ENCODE measurements at places on chromosomes 5 and 9.

GRCh38 chr9:134390537-134390936 lies 64.3 kb downstream of the RXRA start:
- no peak for DNase-seq

- no peak for DNase-seq
These were observed 627.1 kb upstream of the WWC1 start for GRCh38 chr5:167664222-167664804.

- DNase-seq = no peak
These were observed 292.4 kb downstream of the EFNA5 start for GRCh38 chr5:107378218-107378899.

GRCh38 chr5:138470322-138471051 lies 5.2 kb downstream of the EGR1 start:
- DNase-seq = peak; percentile 51

- DNase-seq = no peak
These were observed 954.7 kb upstream of the ARRDC3 start for GRCh38 chr5:92337772-92338234.

GRCh38 chr9:89421595-89421994 lies 76.3 kb downstream of the SEMA4D start:
- DNase-seq = no peak

DNA sequence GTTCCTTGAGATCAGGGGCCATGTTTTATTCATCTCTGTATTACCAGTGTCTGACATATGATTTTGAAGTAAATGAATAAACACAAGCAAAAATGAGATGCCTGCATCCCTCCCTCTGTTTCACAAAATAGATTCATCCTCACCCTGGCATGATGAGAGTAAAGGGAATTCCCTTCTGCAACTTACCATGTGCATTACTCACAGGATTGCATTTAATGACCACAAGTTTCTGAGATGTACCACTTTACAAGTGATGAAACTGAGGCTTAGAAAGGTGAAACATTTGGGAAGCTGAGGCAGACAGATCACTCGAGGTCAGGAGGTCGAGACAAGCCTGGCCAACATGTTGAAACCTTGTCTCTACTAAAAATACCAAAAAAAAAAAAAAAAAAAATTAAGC lies 74.2 kb upstream of the TNFSF8 start:
- DNase-seq = no peak

DNA sequence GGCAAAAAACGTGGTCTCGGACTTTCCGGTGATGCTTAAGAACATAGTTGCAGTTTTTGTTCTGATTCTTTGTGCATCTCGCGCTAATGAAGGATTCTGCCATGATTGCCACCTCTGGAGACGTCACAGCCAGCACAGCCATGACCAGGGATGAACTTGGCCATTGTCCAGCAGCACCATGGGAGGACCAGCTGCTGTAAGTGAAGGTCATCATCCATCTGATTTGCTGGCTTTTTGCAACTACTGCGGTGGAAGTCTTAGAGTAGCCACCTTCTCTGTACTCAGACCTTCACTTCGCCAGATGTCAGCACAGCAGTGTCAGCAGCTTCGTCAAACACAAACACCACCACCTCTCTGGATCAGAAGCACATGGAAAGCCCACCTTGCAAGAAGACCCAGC lies 45.7 kb downstream of the NSUN2 start:
- DNase-seq = no peak

GRCh38 chr5:153970496-153970895 lies 68.2 kb downstream of the FAM114A2 start:
- peak; percentile 51 for DNase-seq

DNA sequence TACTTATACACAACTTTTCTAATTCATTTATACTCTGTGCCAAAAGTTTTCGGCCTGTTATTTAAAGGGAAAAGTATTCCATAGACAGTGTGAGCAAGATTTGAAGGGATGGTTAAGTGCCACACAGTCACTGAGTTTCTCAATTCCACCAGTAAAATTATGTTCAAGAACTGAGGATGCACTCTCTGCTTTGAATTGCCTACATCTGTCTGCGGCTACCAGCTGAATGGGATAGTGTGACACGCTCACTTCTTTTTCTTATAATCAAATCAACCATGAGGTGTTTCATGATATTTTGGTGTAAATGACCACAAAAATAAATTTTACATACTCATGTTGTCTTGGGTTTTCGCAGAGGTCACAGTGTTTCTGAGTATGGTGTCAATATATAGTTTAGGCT lies 218.4 kb upstream of the TMEM161B start:
- DNase-seq = no peak

DNA sequence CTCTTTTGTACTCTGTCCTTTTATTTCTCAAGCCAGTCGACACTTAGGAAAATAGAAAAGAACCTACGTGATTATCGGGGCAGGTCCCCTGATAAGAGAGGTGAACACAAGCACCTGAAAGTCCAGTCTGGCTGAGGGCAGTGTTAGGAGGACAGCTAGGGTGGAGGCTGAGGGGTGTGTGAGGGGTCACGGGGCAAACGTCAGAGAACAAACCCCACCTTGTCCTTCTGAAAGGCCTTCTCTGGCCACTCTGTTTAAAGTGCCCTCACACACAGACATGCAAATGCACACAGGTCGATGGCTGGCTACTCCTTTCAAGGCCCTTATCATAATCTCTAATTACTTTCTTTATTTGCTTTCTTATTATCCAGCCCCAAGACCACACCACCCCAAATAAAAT lies 108.8 kb downstream of the ESM1 start:
- DNase-seq = no peak

DNA sequence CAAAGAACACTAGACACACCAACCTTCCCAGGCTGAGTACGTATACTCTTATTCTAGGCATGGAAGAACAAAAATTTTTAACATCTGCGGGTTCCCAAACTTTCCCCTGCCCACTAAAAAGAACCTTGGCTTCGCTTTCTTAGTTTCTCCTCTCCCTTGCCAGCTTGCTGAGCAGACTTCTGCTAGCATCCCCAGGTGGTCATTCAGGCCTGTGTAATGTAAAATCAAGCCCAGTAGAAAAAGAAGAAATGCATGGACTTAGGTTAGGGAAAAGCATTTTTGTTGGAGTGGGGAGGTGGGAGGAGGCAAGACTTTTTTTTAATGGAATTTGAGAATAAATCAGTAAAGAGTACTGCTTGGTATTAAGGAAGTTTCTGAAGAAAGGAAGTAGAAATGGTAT lies 331.0 kb upstream of the TLE4 start:
- no peak for DNase-seq

GRCh38 chr9:98811051-98811650 lies 3.7 kb downstream of the GALNT12 start:
- no peak for DNase-seq

GRCh38 chr9:5593904-5594303 lies 35.0 kb upstream of the RIC1 start:
- DNase-seq = no peak

DNA sequence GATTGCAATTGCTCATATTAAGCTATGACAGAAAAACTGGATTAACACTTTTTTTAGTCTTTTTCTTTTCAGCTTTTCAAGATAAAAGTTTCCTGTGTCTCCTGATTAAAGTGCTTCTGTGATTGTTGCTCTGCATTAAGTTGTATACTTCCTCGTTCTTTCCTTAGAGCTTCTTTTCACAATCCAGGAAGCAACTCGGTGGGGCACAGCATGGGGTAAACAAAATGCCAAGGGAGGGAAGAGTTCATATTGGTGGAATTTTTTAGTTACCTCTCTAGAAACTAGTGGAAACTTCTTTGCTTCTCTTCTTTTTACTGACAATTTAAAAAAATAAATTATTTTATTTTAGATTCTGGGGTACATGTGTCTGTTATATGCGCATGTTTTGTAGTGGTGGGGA lies 37.8 kb upstream of the ARRDC3 start:
- no peak for DNase-seq

DNA sequence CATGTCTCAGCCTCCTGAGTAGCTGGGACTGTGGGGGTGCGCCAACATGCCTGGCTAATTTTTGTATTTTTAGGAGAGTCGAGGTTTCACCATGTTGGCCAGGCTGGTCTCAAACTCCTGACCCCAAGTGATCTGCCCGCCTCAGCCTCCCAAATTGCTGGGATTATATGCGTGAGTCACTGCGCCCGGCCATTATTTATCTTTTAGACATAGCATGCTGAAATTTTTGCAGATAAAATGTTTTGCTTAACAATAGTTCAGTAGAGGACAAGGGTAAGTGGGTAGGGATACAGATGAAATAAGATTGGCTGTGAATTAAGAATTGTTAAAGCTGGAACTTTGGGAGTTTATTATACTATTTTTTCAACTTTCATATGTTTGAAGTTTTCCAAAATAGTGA lies 150.8 kb upstream of the GRHPR start:
- DNase-seq = no peak

- no peak for DNase-seq
These were observed 185.8 kb downstream of the PCSK1 start for GRCh38 chr5:96247097-96247701.

GRCh38 chr5:15501091-15501791 lies 1.3 kb downstream of the FBXL7 start:
- peak; percentile 86 for DNase-seq

DNA sequence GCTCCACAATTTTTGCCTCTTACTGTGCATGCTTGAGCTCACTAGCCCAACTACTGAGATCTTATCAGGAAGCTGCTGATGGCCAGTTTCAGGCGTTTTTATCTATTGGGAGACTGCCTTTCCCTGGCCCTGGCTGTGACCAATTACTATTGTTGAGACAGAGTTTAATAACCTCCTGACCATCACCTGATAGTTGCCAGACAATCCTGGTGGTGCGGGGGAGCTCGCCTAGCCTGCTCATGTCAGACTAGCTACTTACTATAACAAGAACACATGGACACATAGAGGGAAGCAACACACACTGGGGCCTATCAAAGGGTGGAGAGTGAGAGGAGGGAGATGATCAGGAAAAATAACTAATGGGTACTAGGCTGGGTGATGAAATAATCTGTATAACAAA lies 13.0 kb upstream of the OXCT1 start:
- no peak for DNase-seq

DNA sequence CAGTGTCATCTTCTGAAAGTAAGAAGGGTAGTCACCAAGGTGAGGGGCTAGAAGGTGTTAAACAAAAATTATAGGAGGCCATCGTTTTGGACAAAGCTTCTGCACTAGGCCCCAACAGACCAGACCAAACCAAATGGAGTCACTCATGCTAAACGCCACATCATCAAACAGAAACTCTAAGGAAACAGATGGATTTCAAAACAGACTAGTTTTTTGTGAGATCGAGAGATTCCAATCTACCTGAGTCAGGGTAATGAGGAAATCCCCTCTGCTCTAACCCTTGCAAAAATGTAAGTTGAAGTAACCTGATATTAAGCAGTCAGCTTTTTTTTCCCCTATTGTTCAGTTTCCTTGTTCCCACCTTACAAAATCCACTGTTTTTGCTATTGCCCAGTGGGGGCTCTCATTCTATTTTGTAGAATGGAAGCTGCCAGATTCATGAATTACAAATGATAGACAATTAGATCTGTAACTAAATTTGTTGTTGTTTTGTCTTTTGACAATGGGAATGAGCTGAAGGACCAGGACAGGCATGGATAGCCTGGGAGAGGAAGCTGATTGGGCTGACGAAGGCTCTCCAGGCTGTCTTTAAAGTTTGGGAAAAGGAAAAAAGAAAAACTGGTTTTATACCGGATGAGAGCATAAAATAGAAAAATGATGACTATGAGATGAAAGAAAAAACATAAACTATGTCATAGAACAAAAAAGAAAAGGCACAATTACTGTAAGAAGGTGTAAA lies 94.7 kb upstream of the ADAMTSL1 start:
- DNase-seq = peak; percentile 4

GRCh38 chr5:6582507-6583048 lies 50.3 kb downstream of the NSUN2 start:
- DNase-seq = no peak

DNA sequence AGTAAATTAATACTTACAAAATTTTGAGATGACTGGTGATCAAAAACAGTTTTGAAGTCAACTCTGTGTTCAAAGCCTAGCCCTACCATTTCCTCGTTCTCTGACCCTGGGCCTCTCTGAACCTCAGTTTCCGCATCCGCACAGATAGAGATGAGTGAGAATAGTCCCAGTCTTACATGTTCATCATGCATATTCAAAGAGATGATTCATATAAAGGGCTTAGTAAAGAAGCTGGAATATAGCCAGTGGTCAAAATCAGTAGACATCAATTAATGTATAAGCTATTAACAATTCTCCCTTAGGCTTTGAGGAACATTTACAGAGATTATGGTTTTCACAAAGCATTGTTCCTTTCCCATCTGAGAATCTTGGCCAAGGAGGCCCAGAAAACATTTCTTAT lies 250.6 kb downstream of the SPOCK1 start:
- no peak for DNase-seq

DNA sequence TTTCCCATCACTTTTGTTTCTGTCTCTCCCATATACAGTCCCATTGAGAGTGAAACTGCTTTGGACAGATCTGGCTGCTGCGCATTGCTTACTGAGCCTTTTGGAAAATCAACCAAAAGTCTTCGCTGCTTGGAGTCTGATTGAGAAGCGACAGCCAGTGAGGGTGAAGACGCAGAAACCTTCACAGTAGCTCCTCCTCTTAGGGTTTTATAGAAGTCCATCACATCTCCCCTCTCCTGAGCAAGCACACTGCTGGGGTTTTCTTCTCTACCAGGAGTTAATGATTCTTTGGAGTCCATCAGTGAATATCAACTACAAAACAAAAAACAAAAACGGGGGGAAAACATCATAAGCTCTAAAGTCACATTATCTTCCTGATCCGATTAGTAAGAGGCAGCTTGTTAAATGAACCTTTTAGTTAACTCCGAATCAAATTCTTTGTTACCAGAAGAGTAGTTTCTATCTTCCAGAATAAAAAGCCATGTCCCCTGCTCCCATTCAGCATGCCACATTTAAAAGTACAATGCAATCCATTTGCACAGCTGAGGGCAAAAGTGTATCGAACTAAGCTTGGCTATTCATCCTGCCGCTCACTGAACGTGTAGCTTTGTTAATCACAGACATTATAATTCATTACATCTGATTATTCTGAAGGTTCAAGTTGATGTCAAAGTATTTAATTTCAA lies 2.8 kb downstream of the NR3C1 start:
- DNase-seq = peak; percentile 24

GRCh38 chr5:9265441-9266287 lies 280.2 kb downstream of the SEMA5A start:
- DNase-seq = peak; percentile 11

GRCh38 chr9:114666401-114666800 lies 8.8 kb upstream of the TEX53 start:
- DNase-seq = no peak

All from neural progenitor cell (in vitro differentiated cells).